ENCODE measurements at places on chromosomes 7 and 10.

- no peak for DNase-seq
Measured at GRCh38 chr10:14048930-14049613, 281.7 kb downstream of the FRMD4A start.

- DNase-seq, result no peak
Measured at GRCh38 chr7:65974876-65975275, 7.1 kb downstream of the GUSB start.

GRCh38 chr7:142862786-142863400 lies 8.0 kb downstream of the EPHB6 start:
- no peak for DNase-seq

DNA sequence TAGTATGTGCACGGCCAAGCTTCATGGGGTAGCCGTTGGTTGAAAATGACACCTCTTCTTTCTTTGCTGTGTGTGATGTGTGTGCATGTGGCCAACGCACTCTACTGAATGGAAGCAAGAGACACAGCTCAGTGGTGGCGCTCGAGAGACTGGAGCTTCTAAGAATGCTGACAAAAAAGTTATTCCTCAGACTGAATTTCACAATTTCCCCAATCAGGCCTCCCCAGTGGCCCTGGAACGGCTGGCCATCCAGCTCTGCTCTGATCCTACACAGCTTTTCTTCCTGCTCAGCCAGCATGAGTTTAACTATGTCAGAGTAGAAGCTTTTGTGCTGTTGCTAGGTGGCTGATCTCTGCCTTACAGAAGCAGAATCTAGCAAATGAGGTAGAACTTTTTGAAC lies 186.7 kb upstream of the PLXDC2 start:
- DNase-seq, result peak; percentile 87

GRCh38 chr7:130135208-130136205 lies 65.2 kb downstream of the KLHDC10 start:
- DNase-seq, result no peak

GRCh38 chr7:116788572-116789197 lies 73.7 kb upstream of the CAPZA2 start:
- no peak for DNase-seq

GRCh38 chr10:98344589-98345038 lies 70.4 kb downstream of the PYROXD2 start:
- peak; percentile 51 for DNase-seq

DNA sequence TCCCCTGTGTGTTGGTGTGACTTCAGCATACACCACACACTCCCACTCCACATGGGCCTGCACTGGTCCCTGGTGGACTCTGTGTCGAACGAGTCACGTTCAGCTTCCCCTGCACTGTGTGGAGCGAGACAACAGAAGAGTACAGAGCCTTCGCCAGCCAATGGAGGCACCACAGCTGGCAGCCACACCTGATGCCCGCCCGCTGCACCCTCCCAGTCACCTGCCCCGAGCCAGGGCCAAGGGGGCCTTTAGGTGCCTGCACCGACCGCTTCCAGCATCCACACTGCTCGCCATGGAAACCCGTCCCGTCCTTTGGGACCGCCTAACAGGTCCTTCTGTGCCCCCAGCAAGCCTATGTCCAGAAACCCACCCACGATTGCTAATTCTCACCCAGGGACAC lies 9.2 kb downstream of the FOXL3 start:
- DNase-seq, result no peak

DNA sequence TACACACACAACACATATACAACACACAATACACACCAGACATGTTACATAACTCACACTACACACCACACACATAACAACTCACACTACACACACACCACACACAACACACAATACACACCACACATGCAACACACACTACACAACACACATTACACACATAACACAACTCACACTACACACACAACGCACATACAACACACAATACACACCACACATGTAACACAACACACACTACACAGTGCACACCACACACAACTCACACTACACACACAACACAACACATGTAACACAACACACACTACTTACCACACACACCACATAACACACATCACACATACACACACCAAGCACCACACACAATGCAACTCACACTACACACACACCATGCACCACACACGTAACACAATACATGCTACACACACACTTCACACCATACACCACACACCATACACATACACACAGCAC lies 166.5 kb downstream of the KCNMA1 start:
- DNase-seq, result no peak

GRCh38 chr7:105470846-105471245 lies 51.2 kb downstream of the PUS7 start:
- no peak for DNase-seq

DNA sequence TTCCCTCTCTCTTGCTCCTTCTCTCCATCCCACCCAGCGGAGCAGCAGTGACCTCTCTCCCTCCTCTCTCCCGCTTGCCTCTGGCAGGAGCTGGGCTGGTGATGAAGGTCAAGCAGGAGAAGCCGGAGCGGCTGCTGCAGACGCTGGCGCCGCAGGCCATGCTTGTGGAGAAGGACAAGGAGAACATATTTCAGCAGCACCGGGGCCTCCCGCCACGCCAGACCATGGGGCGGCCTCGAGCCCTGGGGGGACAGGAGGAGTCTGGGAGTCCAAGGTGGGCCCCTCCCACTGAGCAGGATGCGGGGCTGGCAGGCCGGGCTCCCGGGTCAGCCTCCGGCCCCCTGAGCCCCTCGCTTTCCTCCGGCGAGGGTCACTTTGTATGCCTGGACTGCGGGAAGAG lies 17.3 kb downstream of the ZNF775 start:
- DNase-seq, result no peak

GRCh38 chr7:139112741-139113250 lies 3.3 kb upstream of the ZC3HAV1 start:
- no peak for DNase-seq

DNA sequence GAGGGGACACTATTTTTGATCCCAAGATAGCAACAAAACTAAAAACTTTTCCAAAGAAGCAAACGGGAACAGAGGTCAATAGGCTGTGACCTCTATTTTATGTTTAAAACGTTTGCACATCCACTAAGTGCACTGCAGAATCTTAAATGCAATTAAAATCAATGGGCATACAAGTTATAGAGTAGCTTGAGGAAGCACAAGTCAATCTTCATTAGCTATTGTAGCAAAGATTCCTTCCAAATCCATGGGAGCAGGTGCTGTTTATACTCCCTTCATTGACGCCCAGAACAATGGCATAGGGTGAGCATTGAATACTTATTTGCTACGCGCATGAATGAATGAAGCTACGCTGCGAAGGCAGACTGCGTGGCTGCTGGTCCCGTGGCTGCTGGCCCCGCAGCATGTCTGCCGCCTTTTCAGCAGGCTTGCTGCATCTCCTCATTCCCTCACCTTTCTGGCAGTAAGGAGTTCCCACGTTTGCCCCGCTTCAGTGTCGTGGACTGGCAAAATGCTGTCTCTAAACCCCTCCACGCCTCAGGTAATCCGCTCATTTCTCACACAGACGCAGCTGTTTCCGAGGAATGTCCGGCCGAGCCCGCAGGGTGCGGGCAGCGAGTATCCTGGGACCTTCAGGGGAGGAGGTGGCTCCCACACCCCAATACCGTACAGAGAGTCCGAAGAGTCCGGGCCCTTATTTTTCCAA lies 754 bp upstream of the PHYHIPL start:
- no peak for DNase-seq

GRCh38 chr7:4067476-4067760 lies 614.7 kb upstream of the FOXK1 start:
- no peak for DNase-seq

- no peak for DNase-seq
Measured at GRCh38 chr7:71290452-71290851, 158.5 kb downstream of the GALNT17 start.

GRCh38 chr10:34116220-34116641 lies 698.9 kb downstream of the PARD3 start:
- no peak for DNase-seq

DNA sequence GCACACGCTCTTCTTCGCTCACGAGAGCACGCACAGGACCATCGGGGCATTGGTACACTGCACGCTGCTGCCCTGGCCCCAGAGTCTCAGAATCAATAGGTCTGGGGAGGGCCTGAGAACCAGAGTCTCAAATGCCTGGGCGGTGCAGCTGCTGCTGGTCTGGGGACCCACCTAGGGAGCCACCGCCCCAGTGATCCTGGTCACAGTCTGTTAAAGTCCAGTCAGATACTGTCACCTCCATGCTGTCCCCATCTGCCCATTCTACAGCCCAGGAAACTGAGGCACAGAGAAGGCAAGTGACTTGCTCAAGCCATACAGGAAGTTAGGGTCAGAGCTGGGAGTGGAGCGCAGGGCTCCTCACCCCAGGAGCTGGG lies 38.0 kb downstream of the ZCCHC24 start:
- no peak for DNase-seq

- DNase-seq, result no peak
Measured at GRCh38 chr10:21954690-21955089, 48.8 kb downstream of the DNAJC1 start.

DNA sequence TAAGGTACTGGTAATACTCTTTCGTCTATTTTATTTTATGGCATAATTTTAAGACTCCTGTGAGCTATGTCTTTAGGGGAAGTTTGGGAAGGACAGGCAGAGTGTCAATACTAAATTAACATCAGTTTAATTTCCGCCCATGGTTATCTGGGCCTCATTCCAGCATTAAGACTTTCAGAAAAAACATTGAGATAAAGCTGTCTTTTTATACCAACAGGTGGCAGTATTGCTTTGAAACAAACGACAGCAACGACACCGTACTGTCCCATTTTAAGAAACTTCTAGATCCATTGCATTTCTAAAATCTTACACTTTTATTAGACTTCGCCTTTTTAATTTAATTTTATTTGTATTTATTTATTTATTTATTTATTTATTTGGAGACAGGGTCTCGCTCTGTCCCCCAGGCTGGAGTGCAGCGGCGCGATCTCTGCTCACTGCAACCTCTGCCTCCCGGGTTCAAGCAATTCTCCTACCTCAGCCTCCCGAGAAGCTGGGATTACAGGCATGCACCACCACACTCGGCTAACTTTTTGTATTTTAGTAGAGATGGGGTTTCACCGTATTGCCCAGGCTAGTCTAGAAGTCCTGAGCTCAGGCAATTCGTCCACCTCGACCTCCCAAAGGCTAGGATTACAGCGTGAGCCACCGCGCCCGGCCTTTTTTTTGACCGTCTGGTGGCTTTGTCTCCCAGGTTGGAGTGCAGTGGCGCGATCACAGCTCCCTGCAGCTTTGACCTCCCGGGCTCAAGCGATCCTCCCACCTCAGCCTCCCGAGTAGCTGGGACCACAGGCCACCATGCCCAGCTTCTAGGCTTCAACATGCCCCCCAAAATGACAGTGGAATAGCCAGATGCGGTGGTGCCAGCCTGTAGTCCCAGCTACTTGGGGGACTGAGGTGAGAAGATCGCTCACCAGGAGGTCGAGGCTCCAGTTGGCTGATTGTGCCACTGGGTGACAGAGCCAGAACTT lies 78.7 kb upstream of the C1GALT1 start:
- peak; percentile 57 for DNase-seq

GRCh38 chr7:106980358-106980685 lies 64.2 kb upstream of the PRKAR2B start:
- DNase-seq, result no peak

DNA sequence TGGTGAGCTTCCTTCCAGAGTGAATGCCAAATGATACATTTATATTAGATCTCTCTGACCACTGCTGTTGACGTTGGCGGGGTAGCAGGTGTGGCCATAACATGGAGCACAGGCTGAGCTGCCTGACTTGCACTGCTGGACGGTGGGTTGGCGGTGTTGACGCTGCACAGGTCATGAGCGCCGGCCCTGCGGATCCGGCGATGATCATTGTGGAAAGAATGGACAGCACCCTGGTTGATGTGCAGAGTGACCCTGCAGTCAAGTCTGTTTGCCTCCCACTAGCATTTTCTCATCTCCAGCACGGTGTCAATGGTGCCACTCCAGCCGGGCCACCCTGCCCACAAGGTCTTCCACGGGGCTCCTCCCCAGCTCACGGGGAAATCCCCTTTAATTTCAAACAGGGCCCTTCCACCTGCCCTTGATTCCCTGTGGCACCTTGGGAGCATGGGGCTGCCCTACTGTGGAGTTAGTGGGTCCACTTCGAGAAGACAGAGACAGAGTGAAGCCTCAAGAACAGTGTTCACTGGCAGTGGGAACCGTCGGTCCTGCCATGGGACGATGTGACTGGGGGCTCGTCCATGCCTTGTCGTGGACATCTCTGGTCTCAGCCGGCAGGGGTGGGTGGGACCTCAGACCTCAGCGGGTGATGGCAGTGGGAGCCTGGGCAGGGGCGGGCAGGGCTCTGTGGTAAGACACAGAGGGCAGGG lies 613.5 kb downstream of the PTPRN2 start:
- DNase-seq, result no peak

- no peak for DNase-seq
Measured at GRCh38 chr10:69179089-69179742, 818 bp upstream of the SUPV3L1 start.

- DNase-seq, result no peak
Measured at GRCh38 chr7:130369831-130370550, 10.3 kb upstream of the CPA1 start.

- DNase-seq, result no peak
Measured at GRCh38 chr7:6556196-6556595, 4.9 kb upstream of the GRID2IP start.

DNA sequence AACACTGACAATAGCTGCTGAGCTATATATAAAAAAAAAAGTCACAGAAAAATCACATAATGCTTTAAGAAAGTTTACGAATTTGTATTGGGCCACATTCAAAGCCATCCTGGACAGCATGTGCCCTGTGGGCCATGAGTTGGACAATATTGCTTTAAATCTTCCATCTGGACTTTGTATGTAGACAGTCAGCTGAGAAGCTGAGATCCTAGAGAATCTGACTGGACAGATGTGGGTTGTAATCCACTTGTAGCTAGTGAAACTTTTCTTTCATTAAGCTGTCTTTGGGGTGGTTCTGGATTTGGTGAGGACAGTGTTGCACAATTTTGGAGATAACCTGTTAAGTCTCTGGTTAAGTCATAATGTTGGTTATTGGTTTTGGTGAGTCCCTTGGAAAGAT lies 824.5 kb downstream of the CCSER2 start:
- DNase-seq, result no peak

DNA sequence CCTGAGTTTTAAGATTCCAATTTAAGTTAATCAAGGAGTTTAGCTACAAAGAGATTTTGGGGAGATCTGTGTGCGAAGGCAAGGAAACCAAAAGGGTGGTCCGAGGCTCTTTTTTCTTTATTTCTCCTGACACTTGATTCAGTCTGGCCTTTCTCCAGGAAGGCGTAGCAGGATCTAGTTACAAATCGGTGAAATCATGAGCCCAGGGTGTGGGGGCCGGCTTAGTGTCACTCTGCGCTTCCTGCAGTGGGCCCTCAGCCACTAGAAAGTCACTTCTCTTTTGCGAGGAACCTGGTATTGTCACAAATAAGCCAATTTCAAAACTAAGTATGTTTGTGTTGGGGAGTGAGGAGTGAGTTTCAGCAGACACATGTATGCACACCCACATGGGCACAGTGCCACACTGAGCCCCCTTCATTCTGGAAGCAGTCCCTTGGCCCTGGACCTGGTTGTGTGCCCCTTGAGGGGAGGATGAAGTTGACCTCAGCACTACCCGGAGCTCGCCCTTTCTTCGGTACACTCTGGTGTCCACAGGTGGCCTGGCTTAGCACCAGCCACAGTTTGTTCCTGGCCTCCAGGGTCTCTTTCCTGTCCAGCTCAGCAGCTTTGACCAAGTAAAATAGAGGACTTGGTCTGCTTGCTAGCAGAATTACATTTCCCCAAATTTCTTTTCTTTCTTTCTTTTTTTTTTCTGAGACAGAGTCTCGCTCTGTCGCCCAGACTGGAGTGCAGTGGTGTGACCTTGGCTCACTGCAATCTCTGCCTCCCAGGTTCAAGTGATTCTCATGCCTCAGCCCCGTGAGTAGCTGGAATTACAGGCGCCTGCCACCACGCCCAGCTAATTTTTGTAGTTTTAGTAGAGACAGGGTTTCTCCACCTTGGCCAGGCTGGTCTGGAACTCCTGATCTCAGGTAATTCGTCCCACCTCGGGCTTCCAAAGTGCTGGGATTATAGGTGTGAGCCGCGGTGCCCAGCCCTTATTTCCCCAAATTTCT lies 84.0 kb upstream of the BTBD16 start:
- DNase-seq, result no peak

Measured in muscle of arm (tissue), 14 donors.